H54 (cell line): ENCODE measurements at places on chromosomes 16 and 17.

DNA sequence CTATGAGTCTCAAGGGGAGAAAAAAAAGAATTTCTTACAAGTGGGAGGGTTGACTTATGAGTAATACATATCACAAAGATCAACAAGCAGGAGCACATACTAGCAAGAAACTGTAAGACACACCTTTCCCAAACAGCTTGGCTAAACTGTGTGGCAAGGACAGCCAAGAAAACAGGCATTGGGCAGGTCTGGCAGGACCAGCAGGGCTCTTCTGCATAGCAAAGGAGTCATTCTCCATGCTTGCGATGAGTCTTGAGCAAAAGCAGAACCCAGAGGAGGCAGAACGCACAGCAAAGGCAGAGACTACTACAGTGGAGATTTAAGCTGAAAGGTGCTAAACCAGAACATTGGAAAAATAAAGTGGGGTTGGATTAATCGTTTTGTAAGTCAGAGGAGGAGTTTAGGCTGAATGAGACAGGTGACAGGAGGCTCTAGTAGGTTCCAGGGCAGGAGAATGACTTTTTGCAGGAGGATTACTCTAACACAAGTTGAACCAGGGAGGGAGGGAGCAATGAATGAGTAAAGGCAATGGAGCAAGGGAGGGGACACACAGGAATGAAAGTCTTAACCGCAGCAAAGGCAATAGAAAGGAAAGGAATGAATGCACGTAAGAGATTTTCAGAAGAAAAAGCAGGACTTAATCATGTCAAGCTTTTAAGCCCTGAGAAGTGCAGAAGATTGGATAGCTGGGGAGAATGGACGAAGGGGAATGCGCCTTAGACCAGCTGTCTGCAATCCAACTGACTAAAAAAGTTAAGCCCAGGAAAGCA is 2.7 kb downstream of the N4BP1 start:
- DNase-seq: no peak

GRCh38 chr17:15249487-15249886 is 15.6 kb downstream of the PMP22 start:
- DNase-seq: no peak

- DNase-seq: no peak
Measured at GRCh38 chr17:4536259-4536741, 18.9 kb downstream of the MYBBP1A start.

DNA sequence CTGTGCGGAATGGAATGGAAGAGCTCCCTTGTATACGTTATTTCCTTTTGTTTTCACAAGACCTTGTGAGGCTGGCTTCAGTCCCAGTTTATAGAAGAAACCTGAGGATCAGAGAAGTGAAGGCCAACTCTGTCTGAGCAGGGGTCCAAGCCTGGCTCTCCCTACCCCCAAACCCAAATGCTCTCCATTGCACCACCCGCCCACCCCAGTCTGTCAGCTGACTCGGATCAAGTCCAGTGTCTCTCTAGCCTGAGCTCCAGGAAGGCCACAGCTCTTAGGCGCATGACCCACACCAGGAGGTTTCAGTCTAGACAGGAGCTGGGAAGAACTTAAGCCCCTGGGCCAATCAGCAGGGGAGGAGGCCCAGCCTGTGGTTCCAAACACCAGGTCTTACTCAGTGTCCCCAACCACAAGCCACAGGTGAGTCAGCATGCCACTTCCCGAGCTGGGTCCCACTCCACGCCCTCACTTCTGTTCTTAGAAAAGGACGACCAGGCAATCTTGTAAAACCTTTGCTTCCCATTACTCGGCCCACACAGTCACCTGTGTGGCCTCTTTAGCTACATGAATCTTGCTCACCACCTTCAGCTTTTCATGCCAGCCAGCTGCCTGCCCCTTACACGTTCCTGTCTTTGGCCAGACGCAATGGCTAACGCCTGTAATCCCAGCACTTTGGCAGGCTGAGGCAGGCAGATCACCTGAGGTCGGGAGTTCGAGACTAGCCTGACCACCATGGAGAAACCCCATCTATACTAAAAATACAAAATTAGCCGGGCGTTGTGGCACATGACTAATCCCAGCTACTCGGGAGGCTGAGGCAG is 27.8 kb downstream of the TK2 start:
- DNase-seq: peak; percentile 82

GRCh38 chr17:55722742-55723487 is at the start of gene TMEM100:
Gene TMEM100 (minus strand): TSS chr17:55722864. CDS start chr17:55721070, 1,794 bp downstream.
- DNase-seq: no peak

DNA sequence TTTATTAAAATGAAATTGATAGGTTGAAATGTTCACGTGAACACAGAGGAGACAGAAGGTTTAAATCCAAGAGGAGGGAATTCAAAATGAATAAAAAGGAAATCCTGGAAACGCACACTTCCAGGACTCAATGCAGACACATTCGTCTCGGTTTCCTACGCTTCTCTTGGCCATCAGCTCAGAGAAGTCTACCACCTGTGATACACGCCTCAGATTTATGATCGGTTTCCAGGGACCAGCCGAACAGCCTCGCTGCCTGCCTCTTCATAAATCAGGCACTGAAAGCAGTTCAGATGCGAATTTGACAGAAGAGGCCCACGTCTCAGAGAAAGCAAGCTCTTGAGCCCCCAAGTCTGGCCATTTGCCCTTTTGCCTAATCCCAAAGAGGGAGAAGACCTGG is 125.5 kb upstream of the IRX3 start:
- no peak for DNase-seq

- DNase-seq: no peak
Measured at GRCh38 chr16:22191532-22192260, 14.4 kb upstream of the EEF2K start.

DNA sequence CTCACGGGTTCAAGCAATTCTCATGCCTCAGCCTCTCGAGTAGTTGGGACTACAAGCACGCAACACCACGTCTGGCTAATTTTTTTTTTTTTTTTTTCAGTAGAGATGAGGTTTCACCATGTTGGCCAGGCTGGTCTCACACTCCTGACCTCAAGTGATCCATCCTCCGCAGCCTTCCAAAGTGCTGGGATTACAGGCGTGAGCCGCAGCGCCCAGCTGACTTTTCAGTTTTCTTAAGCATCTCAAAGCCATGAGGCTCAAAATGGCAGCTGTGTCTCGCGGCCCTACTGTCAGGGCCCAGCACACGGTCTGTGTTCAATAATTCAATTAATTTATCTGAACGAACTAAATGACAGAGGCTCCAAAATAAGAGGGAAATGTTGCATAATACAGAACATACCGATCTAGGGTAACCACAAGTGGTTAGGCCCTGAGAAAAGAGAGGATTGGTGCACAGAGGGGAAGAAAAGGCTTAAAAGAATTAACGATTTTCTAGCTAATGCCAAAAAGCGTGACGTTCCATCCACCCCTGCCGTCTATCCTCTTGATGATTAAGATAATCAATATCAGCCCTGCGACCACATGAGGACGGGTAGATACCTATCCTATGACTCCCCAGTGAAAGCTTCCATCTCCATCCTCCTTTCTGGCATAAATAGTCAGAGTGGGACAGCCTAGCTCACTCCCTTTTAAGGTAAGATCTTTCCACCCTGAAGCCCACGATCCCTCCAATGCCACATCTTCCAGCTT is 136.9 kb downstream of the SLC39A11 start:
- DNase-seq: no peak

GRCh38 chr17:76548378-76549214 is 8.8 kb downstream of the PRCD start:
- DNase-seq: no peak

DNA sequence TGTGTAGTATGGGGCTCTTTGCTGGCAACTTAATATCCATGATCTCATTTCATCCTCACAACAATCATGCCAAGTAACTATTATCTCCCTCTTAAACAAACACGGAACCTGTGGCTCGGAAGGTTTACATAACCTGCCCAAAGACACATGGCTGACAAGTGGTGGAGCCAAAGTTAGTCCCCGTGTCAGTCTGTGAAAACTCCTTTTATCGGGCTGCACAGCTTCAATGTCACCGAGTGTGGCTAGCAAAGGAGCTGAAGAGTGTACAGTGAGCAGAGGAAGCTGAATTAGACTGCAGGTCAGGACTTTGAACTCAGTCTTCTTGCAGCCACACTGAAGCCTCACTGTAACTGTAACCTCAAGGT is 80.3 kb downstream of the PARN start:
- no peak for DNase-seq

DNA sequence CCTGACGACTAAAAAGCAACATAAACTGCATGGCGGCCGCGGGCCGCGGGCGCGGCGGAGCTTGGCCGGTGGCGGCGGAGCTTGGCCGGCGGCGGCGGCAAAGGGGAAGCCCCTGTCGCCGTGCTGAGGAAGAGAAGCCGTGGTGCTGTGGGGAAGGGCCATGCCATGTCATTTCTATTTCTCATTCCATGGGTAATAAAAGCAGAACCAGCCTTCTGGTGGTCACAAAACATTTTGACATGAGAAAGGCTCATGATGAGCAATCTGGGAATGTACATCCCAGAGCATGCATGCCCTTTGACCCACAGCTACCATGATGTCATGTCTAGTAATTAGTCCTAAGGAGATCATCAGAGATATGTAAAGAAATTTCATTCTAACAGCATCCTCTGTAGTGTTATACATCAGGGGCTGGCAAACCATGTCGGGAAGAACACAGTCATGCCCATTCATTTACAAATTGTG is 23.9 kb upstream of the HEATR6 start:
- no peak for DNase-seq

GRCh38 chr17:36085765-36086164 is 4.2 kb downstream of the CCL3 start:
- DNase-seq: no peak

GRCh38 chr17:77610518-77610893 is 348.0 kb upstream of the TNRC6C start:
- DNase-seq: no peak
